ENCODE measurements at places on chromosomes 11 and 22. TPM values are rescaled to one million over a fixed set of nuclear protein-coding genes. Genes with fewer than 3 reads are reported as not detected.

Gene ALG9
- polyA plus RNA-seq, result 15.0 TPM

- no peak for DNase-seq
These were observed 156.2 kb downstream of the CRYBB2 start for GRCh38 chr22:25375683-25376082.

DNA sequence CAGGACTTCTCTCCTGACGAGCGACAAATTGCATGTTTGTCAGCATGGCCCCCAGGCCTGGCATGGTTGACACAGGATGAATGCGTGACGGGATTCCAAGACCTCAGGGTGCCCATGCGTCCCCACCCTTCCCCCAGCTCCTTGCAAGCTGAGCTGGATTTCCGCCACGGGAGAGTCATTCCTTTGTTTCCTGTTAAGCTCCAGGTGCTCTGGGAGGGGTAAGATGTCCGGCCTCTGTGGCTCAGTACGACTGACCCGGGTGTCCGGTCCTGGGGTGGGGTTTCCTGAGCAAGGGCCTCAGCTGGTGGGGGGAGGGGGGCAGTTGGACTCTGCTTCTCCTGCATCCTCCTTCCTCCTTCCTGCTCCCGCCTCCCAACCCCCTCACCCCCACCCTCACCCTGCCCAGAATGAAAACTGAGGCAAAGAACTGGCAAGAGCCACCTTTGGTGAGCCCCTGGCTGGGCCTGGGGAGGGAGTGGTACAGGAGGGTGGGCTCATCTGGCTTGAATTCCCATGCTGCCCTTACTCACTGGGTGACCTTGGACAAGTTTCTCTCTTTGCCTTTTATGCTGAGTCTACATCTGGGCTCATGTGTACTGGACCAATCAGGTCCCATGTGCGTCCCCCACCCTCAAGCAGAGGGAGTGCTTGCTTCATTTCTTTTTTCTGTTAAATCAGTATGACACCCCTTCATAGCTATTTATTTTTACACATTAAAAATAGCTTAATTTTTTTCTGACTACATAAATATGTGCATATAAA is 2.5 kb downstream of the CDC42EP2 start:
- no peak for DNase-seq

DNA sequence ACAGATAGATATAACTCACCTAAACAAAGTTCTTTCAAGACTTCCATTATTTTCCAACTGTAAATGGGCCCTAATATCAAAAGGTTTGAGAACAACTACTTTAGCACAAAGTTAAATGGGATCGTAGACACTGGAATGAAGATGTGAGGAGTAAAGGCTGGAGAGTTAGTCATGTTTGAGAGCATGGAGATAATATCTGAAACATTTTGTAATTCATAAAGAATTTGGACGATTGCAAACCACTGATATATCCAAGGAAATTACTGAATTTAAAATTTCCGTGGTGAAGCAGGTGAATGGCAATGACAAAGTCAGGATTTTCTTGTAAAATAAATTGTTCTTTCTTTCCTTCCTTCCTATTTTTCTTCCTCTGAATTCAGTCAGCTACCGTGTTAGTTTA is 564.9 kb downstream of the CNTN5 start:
- DNase-seq, result no peak

Gene SORL1
- polyA plus RNA-seq, result 0.45 TPM

DNA sequence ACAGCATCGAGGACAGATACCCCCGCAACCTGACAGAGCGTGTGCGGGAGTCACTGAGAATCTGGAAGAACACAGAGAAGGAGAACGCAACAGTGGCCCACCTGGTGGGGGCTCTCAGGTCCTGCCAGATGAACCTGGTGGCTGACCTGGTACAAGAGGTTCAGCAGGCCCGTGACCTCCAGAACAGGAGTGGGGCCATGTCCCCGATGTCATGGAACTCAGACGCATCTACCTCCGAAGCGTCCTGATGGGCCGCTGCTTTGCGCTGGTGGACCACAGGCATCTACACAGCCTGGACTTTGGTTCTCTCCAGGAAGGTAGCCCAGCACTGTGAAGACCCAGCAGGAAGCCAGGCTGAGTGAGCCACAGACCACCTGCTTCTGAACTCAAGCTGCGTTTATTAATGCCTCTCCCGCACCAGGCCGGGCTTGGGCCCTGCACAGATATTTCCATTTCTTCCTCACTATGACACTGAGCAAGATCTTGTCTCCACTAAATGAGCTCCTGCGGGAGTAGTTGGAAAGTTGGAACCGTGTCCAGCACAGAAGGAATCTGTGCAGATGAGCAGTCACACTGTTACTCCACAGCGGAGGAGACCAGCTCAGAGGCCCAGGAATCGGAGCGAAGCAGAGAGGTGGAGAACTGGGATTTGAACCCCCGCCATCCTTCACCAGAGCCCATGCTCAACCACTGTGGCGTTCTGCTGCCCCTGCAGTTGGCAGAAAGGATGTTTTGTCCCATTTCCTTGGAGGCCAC is 3.3 kb downstream of the FADD start:
- DNase-seq, result no peak

Gene ACP2
- 19.8 TPM for polyA plus RNA-seq

GRCh38 chr11:111445586-111445985 is 66.5 kb upstream of the POU2AF1 start:
- no peak for DNase-seq

DNA sequence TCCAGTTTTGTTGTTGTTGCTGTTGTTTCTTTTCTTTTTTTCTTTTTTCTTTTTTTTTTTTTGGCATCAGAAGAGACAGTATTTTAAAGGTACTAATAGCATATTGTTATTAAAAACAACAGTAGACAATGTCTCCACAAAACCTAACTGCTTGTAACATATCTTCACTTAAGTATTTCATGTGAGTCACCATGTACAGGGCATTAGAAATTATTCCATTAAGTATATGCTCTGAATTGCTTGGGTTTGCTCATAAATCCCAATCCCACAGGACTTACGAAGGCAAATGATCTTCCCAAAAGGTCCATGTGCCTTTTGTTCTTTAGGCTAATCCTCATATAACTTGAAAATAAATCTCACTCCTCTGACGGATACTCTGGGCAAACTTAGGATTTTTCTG is 35.9 kb downstream of the MAP6 start:
- DNase-seq, result no peak

DNA sequence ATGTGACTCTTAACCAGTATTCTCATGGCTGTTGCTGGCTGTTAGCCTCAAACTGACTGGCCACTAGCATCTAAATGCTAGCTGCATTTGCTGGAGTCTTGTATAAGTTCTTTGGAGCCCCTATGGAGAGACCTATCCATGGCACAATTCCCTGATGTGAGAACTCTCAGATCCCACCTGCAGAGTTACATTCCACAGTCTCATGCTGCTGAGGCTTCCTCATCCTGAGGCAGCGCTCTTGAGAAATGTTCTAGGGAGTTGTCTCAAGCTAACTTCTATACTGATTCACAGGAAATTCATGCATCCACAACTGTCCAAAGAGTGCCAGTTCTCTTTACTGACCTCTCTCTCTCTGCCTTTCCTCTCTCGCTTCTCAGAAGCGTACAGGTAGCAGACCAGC is 218.0 kb upstream of the PITPNB start:
- DNase-seq, result no peak

DNA sequence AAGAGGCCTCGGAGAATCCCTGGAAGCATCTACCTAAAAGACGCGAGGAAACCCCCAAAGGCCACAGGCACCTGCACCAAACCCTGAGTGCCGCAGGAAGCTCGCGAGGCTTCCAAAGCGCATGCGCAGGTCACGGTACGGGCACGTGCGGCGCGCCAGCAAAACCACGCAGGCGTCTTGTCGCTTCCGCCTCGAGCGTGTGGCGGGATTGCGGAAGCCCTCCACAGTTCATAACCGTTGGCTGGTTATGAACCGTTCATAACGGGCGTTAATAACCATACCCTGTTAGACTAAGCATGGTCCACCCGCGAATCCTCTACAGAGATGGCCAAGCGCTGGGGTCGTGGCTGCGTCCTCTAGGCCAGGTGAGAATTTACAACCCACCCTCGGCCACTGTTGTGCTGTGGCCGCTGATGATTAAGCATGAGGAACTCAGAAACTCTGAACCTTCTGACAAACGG is 46.4 kb downstream of the MORC2 start:
- no peak for DNase-seq

Gene GRIK4
- polyA plus RNA-seq, result not detected

DNA sequence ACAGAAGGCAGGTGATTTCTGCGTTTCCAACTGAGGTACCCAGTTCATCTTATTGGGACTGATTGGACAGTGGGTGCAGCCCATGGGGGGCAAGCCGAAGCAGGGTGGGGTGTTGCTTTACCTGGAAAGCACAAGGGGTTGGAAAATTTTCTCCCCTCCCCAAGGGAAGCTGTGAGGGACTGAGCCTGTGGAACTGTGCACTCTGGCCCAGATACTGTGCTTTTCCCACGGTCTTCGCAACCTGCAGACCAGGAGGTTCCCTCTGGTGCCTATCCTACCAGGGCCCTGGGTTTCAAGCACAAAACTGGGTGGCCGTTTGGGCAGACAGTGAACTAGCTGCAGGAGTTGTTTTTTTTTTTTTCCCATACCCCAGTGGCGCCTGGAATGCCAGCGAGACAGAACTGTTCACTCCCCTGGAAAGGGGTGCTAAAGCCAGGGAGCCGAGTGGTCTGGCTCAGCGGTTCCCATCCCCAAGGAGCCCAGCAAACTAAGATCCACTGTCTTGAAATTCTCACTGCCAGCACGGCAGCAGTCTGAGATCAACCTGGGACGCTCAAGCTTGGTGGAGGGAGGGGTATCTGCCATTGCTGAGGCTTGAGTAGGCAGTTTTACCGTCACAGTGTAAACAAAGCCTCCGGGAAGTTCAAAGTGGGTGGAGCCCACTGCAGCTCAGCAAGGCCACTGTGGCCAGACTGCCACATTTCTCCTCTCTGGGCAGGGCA is 97.2 kb downstream of the JRKL start:
- no peak for DNase-seq

GRCh38 chr11:75814677-75815344 is at the start of gene UVRAG:
Gene UVRAG, plus strand, starts transcription at chr11:75815210. Its CDS starts 198 bp downstream, at chr11:75815408.
- peak; percentile 99 for DNase-seq

Gene ACR
- 0.11 TPM for polyA plus RNA-seq

GRCh38 chr22:24155627-24156140 is 25.6 kb upstream of the SUSD2 start:
- DNase-seq, result peak; percentile 58

GRCh38 chr11:9172389-9172788 is 81.0 kb upstream of the SCUBE2 start:
- no peak for DNase-seq

DNA sequence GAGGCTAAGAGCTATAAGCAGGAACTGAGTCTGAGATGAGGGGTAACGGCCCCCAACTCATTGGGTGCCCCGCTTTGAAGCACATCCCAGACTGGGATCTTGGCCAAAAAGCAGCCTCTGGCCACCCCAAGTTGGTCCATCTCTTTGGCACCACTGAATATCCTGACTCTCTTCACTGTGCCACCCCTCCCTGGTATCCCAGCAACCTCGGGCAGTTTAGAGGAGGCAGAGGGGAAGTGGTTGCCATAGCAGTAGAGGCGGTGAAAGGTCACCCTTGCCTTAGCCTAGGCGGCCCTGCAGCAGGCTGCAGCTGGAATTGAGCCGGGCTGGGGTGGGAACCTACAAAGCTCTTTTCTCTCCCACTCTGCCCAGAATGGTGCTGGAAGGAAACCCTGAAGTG is 1.1 kb downstream of the PELI3 start:
- DNase-seq, result no peak

DNA sequence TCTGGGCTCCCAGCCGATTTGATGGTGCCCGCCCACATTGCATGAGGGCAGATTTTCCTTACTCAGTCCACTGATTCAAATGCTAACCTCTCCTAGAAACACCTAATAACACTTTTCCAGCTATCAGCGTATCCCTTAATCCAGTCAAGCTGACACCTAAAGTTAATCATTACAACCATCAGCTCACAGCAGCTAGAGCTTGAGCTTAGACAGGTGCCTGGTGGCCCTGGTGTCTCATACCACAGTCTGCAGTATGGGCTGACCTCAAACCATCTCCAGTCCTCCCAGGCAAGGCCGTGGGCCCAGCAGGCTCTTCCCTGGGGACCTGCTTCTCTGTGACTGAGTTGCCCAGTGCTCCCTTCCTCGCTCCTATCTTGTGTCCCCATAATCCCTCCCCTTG is 174.4 kb upstream of the NECTIN1 start:
- no peak for DNase-seq

GRCh38 chr22:42721045-42721434 is 370 bp upstream of the A4GALT start:
- no peak for DNase-seq

DNA sequence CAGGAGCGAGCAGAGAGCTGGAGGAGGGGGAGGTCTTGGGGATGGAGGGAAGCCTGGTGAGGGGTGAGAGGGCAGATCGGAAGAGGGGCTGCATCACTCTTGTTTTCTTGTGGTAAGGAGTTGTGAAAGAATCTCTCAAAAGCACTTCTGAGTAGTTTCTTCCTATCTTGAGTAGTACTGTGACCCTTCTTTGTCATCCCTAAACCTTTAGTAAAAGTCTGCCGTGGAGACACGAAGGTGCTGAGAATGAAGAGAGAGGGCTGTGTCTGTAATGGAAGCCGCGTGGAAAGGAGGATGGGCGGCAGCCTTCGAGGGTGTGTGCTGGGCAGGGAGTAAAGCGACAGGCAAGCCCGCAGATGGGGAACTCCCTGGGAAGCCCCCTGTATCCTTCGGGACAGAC is 237.8 kb downstream of the TBC1D22A start:
- DNase-seq, result no peak

DNA sequence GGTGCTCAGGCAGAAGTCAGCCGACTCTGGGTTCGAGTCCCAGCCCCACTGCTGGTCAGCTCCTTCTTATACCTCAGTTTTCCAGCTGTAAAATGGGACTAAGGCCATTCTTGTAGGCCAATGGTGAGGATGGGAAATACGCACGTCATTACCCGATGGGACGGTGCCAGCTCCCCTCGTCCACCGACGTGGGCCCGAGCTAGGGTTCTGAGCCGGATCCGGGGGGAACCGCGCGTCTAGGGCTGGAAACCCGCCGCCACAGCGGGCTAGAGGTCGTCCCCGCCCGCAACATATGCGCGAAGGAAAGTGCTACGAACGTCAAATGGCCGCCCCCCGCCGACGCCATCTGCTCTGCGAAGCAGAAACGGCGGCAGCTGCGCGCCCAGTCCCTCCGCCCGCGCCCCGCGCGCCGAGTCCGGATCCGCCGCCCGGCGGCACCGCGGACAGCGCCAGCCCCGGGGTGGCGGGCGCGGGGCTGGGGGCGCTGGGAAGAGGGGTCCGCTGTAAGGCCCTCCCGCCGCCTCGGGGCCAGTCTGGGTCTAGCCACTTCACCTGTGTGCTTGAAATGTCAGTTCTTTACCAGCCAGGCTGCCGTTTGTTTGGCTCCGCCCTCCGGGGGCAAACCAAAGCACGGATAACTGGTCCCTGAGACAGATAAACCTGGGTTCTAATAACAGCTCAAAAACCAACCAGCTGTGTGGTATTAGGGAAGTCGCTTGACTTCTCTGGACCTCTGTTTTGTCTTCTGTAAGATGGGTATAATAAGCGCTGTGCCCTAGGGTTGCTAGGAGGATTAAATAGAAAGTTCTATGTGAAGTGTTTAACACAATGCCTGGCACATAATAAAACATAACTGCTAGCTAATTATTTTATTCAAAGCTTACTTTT is 103.5 kb upstream of the RCN1 start:
- DNase-seq, result no peak

- peak; percentile 75 for DNase-seq
These were observed 61.9 kb downstream of the MED15 start for GRCh38 chr22:20569059-20570058.

- DNase-seq, result no peak
These were observed 8.6 kb upstream of the KCTD14 start for GRCh38 chr11:78031629-78032028.

Gene HSPB2
- not detected for polyA plus RNA-seq

Measured in A549 (cell line).